ENCODE measurements at places on chromosomes 2 and 18.

DNA sequence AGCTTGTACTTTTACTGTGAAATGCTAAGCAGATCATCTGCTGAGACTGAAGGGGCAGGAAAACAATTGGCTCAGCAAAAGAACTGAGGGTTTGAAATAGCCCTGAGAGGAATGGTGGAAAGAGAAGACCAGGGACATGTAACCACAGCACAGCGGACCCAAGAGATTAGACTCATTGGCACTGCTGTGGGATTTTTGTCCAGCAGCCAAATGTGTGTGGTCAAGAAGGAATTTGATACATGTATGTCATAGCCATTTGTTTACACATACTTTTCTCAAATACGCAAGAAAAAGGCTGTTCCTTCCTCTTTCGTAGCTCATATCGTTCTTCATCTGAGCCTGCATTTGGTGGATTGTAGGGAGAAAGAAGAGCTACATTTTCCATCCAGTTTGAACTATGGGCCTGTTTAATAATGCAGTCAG is 73.8 kb downstream of the TRABD2A start:
- no peak for DNase-seq

DNA sequence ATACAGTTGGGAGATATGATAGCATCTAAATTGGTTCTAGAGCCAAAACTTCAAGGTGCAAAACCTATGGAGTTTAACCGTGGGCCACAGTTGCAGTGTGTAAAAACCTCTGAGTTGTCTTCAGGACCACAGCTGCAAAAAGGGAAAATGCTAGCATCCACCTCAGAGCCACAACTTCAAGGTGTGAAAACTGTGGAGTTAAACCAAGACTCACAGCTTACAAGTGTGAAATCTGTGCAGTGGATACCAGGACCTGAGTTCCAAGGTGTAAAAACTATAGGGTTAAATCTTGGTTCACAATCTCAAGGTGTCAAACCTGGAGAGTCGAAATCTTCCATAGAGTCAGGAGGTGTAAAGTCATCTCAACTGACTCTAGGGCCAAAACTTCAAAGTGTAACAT is 10.4 kb upstream of the ZNF512 start:
- no peak for DNase-seq

GRCh38 chr2:206202446-206202845 is 42.8 kb downstream of the EEF1B2 start:
- DNase-seq, result no peak

GRCh38 chr2:23803965-23804542 is 122.9 kb downstream of the ATAD2B start:
- DNase-seq, result no peak

DNA sequence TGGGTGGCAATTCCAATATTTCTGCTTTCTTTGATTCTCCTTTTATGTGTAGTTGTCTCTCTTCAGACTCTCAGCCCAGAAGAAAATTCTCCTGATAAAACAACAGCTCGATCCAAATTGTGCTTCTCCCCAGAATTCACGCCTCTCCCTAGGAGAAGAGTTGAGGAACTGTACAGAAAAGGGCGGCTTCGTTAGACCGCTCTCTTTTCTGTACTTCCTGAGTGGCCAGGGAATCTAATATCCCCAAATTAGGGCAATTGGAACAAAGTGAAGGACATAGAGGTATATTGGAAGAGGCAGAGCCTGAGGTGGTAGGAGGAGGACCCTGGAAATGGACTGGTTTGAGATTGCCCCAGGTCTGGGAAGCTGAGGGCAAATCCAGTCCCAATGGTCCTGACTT is 5.6 kb downstream of the ADCYAP1 start:
- no peak for DNase-seq

DNA sequence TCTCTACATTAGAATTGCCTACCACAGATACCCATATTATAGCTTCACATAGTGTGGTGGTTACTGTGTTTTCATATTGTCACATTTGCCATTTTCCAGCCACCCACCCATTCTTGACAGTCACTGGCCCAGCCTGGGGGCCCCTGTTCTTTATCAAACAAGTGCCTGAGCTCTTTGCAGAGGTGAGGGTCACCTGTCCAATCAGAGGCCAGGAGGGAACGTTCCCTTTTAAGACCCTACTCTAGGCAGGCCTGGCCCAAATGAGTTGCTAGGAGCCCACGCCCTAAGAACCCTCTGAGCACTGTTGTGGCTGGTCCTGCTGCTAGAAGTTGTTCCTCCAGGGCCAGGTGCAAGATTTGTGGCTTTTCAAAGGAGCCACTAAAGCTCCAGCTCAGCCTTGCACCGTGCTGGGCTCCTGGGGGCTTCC is 5.2 kb downstream of the IL37 start:
- DNase-seq, result no peak

GRCh38 chr2:71361631-71362030 is 30.0 kb downstream of the ZNF638 start:
- DNase-seq, result no peak

DNA sequence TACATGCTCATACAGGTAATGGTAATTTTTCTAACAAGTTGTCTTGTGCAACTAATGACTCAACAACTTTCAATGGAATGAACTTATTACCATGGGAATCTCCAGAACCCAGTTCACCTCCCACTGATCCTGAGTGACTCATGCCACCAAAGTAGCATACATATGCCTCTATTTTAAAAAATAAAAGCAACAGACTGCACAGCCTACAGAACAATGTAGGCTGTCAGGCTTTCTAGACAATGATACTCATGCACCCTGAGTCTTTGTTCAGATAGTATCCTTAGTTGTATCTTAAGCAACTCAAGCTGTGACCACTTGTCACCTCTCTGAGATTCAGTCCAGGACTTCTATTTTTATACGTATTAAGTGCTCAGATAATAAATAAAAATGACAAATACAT is 531.0 kb upstream of the SETBP1 start:
- no peak for DNase-seq

- no peak for DNase-seq
Measured at GRCh38 chr2:60796573-60797509, 40.8 kb downstream of the PAPOLG start.

DNA sequence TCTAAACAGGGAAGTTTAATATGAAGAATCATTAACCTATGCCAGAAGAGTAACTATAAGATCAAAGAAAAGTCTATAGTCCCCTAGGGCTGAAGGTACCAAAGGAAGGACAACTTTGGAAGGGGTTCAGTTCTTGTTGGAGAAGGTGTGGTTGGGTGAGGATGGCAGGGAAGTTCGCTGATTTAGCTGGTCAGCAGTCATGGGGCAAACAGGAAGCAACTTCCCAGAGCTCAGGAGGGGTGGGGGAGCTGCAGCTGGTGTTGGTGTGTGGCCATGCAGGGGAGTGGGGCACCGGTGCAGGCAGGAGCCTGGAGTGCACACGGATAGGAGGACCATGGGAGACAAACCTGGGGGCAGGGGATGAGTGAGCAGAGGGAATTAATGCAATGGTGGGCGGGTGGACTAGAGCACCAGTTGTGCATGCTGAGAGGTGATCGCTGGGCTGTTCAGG is 34.0 kb downstream of the FHOD3 start:
- no peak for DNase-seq

- DNase-seq, result no peak
Measured at GRCh38 chr2:44543773-44544725, 182.3 kb downstream of the CAMKMT start.

GRCh38 chr18:21826196-21826595 is 85.6 kb downstream of the MIB1 start:
- DNase-seq, result no peak

- no peak for DNase-seq
Measured at GRCh38 chr2:85893428-85894258, 4.9 kb upstream of the ST3GAL5 start.

- peak; percentile 67 for DNase-seq
Measured at GRCh38 chr2:97718051-97718882, 4.9 kb downstream of the ZAP70 start.

- DNase-seq, result no peak
Measured at GRCh38 chr2:221614274-221614673, 42.2 kb upstream of the EPHA4 start.

DNA sequence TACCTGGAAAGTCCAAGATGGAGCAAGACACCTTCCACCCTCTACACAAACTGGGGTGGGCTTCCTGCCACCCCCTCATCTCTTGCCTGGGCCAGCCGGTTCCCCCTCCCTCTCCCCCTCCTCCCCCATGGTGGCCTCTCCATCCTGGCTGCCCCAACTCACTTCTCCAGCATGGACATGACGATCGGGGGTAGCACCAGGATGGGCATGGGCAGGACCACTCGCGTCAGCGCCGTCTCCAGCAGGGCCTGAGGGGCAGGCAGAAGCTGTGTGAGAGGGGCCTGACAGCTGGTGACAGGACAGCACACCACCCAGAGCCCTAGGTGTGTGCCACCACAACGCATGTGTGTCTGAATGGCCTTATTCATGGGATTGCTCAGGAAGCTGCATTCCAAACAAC is 51.0 kb downstream of the EMX1 start:
- no peak for DNase-seq

GRCh38 chr2:61795408-61795807 is 58.5 kb downstream of the FAM161A start:
- DNase-seq, result no peak

All from stimulated activated CD4-positive, alpha-beta T cell treated with anti-CD3 and anti-CD28 coated beads, Interleukin-12 subunit alpha, Interleukin-12 subunit beta, amount 100 ng/mL, for 4 hours (primary cell).